ENCODE measurements at places on chromosomes 2 and 18.

DNA sequence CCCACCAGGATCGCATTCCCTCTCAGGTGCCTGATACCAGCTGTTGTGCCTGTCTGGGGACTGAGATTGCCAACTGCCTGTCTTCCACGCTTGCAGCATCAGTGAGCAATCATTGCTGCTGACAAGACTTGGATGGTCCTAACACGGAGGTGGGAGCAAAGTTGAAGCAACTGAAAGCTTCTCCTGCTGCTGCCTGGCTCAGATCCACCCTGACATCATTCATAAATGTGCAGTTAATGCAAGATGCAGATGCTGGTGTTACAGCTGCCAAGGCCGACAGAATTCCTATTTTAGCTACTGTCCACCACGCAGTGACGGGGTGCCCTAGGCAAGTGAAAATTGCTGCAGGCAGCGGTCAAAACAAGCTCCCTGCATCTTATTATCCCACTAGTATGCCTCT is 131.4 kb downstream of the VWC2L start:
- DNase-seq: no peak

DNA sequence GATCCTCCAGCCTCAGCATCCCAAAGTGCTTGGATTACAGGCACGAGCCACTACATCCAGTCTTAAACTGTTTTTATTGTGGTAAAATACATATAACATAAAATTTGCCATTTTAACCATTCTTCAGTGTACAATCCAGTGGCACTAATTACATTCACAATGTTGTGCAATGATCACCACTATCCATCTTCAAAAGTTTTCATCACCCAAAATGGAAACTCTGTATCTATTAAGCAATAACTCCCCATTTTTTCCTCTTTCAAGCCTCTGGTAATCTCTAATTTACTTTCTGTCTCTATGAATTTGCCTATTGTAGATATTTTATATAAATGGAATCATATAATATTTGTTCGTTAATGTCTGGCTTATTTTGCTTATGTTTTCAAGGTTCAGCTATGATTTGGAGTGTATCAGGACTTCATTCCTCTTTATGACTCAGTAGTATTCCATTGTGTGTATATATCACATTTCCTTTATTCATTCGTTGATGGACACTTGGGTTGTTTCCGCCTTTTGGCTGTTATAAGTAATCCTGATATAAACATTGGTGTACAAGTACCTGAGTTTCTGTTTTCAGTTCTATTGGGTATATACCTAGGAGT is 71.8 kb downstream of the GFPT1 start:
- no peak for DNase-seq

DNA sequence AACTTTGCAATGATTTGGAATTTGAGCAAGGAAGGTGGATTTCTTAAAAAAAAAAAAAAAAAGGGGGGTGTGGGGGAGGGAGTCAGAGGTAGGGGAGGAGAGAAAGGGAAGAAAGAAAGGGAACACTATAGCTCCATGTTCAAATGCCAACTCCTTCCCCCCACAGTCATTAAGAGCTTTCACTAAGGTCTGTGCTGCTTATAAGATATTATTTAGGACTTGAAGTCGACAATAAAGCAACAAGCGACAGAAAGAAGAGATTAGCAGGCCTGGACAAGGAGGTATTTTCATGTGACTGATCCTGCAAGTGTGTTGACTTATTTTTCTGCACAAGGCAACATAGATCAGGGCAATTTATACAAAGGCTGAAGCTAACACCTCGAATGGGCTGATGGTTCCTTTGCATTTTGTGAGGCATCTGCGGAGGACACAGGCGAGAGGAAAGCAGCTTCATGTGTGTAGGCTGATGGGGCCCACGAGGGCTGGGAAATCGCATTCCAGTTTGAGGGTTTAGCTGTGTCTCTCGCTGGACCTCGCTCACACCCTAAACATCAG is 382.0 kb downstream of the SOX11 start:
- DNase-seq: no peak

DNA sequence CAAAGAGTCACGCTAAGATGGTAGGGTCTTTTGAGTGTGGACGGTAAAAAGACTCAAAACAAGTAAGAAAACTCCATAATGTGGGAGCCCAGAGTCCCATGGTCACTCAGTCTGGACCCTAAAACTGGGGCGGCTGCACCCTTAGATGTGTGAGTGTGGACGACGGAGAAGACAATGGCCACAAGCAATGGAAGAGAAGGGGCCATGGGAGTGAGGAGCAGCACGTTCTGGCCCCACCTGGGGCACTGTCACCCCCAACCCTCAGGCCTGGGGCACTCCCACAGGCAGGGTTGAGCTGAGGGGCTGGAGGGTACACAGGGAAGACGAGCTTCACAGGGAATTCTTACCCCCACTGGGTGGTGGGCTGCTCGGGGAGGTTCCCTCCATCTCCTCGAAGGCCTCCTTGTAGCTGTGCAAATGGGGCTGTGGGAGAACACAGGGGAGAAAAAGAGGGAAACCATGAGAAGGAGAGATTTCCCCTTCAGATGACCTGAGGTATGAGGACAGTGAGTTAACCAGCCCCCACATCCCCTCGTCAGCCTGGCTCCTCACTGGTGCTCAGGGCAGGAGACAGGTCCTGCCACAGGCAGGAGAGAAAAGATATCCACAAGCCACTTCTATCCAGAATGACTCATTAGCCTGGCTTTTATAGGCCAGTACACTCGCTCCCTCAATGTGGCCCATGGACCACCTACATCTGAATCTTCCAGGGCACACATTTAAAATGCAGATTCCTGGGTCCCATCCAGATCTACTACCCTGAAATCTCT is 167.9 kb downstream of the TNS1 start:
- no peak for DNase-seq

DNA sequence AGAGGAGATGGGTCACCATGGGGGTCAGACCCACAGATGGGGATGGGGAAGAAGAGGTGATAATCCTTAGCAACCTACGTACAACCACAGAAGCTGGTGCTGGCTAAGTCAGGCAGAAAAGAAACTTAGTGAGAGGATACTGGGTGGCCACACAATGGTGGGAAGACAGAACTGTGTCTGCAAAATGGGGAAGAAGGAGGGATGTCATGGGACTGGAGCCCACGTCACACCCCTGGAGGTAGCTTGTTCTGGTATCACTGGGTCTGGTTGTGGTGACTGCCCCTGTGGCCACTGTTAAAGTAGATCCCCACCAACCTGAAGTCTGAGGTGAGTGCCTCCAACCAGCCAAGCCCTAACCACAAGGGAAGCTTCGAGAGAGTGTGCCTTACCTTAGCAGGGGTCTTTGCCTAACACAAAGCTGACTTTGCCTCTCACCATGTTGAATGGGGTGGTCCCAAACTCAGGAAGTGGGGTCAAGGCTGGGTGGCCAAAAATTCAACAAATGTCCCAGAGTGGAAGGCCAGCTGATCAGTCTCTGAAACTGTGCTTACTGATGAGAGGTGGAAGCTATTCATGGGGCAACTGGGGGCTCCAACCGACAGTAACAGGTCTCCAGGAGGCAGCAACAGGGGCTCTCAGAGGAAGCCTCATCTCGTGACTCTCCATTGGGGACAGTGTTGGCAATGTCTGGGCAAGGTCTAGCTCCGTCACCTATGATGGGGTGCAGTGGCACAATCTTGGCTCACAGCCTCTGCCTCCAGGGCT is 64.8 kb upstream of the SLC1A4 start:
- no peak for DNase-seq

DNA sequence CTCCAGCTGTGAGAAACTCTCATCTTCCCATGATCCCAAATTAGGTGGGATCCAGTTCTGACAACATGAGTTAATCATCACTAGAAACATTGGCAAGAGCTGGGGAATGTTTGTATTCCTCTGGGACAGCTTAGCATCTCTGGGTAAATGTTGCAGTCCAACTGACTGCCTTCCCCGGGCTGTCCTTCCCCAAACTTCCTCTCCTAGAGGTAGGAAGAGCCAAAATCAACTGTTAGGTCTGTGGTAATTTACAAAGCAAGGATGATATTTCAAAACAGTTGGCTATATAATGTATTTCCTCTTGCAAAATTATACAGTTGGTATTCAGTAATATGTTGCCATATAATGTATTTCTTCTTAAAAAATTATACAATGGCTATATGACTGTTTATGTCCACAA is 148.5 kb downstream of the MGAT5 start:
- no peak for DNase-seq

DNA sequence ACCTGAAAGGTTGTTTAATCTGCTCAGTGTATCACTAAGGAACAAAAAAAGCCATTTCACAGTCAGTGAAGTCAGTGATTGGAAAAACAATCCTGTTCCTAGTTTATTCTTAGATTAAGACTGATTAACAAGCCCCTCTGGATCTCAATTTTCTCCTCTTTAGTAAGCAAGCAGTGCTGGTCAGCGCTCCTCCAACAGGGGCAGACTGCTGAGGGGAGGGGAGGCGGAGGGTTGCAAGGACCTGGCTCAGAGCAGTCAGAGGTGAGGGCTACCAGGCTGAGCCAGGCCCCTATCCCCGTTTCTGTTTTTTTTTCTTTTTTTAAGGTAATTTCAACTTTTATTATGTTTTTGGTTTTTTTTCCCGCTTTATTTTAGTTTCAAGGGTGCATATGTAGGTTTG is 24.7 kb upstream of the KCNS3 start:
- DNase-seq: no peak

DNA sequence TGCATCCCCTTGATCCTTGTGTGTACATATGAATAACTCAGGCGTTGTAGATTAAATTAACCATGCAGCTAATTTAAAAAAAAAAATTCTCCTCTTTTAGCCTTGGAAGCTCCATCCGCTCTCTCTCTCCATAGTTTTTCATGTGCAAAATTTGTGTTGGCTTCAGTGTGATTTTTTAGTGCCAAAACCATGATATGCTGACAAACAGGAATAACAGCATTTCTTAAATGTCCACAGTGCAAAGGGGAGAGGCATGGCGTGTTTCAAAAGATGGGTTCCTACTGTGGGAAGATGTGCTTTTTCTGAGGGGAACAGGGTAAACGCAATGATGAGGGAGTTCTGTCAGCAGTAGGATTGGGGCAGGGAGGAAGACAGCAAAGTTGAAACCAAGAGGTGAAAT is 247.0 kb downstream of the ICOS start:
- DNase-seq: no peak

GRCh38 chr2:191650896-191651773 is 26.8 kb upstream of the NABP1 start:
- DNase-seq: no peak

- DNase-seq: no peak
These were observed 455 bp upstream of the AGAP1 start for GRCh38 chr2:235493402-235493774.

DNA sequence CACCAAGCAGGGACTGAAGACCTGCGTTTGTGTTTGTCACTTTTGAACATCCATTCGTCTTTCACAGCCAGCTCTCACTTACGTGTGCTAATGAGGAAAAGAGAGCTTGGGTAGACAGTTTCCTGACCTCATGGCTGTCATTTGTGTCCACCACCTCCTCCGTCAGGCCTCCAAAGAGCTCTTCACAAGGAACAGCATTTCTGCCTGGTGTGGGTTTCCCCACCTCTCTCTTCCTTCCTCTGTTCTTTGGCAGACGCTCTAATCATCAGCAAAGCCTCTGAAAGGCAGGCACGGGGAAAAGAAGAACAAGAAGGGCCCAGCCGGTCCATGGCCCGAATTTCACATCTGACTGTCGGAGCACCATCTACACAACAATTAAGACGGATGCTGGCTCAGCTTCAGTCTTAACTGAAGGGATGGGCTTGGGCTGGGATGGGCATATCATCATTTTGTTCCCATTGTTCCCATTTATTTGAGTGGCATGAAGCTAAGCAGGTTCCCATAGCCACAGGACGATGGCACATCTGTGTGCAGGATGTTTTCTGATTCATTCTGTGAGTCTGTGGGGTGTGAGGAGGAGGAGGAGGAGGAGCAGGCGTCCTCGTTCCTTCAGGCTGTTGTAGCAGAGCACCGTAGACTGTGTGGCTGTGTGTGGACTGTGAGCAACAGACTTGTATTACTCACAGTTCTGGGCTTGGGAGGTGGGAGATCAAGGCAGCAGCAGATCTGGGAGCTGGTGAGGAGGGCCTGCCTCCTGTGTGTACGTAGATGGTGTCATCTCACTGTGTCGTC is 66.4 kb downstream of the TSHZ1 start:
- no peak for DNase-seq

DNA sequence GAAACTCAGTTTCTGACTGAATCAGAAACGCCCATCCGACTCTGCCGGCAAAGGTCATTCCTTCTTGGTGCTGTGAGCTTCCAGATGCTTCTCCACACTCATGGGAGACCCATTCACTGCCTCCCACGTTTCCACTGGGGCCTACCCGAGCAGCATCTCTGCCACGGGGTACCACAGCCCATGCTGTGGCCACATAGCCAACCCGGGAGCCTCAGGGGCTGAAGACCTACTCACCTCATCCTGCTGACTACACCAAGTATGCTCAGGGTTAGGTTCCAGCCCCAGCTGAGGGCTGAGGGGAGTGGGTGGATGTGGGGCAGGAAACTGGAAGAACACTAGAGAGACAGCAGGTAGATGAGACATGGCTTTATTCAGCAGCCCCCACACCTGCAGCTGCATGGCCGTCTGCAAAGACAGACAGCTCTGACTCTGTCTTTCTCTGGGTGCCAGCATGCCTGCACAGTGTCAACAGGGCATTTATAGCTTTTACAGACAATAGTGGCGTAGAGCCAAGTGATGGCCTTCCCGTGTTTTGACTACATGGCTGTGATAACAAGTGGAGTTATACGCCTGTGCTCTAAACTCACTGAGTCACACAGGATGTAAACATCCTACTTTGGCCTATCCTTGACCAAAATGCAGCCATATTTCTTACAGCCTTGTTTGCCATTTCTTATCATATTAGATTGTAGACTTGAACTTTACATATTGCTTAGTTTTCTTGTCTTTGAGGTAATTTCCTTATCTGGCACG is 16.5 kb upstream of the KLHL23 start:
- DNase-seq: no peak

DNA sequence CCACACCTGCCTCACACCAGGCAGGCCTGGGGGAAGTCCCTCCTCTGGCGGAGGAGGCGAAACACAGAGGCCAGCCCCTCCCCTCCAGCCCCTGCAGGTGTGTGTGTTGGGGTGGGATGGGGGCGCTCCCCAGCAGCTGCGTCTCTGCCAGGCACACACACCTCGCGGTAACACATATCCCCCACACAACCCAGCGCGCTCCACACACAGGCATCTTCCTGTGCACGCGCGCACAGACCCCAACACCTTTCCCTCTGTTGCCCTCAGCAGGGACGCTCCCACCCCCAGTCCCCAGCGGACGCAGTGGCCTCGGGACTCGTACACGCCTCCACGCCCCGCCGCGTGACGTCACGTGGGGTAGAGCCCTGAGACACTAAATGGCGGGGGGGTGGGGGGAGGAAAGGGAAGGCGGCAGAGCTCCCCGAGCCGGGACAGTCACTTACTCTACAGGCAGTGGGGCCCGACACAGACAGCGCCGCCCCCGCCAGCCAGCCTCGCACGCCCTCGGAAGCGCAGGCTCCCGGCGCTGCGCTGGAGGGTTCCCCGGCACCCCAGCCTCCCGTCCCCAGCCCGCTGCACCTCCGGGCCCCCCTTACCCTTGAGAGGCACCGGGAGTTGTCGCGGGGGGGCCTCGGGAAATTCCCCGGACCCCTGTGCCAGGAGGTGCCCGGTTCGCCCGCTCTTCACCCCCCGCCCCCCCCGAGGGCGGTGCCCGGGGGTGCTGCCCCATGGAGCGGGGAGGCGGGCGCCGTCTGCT is at the start of gene WNT10A:
Gene WNT10A (plus strand): TSS at position 751 of the 757 bp plus-strand sequence. CDS start 144 bp downstream, outside the sequence.
- DNase-seq: peak; percentile 76

- no peak for DNase-seq
These were observed 16.4 kb downstream of the DYNAP start for GRCh38 chr18:54607213-54608027.

Data from stimulated activated CD4-positive, alpha-beta T cell treated with anti-CD3 and anti-CD28 coated beads, Interleukin-2, amount 100 ng/mL, for 24 hours (primary cell).